ENCODE measurements at places on chromosomes 1 and 21.
A peak's percentile ranks its signal among the peaks of the same experiment; 100 is the strongest.

DNA sequence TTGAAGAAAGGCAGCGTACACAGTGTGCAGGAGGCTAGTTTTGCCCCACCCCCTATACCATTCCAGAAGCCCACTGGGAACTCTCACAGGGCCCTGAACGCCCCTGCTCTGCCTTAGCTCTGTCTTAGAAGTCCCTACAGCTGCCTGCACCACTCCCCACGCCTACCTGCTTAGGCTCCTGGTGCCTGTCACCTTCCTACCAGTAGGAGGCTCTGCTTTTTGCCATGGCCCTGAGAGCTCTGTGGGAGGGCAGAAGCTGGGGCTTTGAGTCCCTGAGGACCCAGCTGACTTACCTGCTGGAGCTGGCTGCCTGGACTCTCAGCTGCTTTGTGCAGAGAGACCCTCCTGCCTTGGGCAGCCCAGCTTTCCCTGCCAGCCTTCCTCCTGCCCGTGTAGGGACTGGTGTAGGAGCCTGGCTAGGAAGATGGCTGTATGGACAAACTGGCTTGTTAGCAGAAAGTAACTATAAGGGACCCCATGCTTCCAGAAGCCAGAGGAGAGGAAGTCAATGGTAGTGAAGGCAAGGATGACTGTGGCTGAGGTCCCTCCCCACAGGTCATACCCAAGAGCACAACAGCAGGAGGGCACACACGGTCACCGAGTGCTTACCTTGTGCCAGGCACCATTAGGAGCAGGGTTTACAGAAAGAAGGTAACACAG lies 9.8 kb upstream of the CELSR2 start:
- DNase-seq: no peak

GRCh38 chr1:154316704-154317103 lies 4.2 kb upstream of the AQP10 start:
- DNase-seq: no peak

DNA sequence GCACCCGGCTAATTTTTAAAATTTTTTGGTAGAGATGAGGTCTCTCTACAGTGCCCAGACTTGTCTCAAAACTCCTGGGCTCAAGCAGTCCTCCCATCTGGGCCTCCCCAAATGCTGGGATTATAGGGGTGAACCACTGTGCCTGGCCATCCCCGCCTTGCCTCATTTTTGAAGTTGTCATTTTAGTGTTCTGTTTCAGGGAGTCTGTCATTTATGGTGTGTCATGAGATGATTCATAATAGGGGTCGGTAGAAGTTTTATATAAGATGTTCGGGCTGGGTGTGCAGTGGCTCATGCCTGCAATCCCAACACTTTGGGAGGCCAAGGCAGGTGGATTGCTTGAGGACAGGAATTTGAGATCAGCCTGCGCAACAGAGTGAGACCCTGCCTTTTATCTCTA lies 8.5 kb downstream of the PRCC start:
- no peak for DNase-seq

- no peak for DNase-seq
Measured at GRCh38 chr1:186648613-186649012, 31.6 kb downstream of the PTGS2 start.

DNA sequence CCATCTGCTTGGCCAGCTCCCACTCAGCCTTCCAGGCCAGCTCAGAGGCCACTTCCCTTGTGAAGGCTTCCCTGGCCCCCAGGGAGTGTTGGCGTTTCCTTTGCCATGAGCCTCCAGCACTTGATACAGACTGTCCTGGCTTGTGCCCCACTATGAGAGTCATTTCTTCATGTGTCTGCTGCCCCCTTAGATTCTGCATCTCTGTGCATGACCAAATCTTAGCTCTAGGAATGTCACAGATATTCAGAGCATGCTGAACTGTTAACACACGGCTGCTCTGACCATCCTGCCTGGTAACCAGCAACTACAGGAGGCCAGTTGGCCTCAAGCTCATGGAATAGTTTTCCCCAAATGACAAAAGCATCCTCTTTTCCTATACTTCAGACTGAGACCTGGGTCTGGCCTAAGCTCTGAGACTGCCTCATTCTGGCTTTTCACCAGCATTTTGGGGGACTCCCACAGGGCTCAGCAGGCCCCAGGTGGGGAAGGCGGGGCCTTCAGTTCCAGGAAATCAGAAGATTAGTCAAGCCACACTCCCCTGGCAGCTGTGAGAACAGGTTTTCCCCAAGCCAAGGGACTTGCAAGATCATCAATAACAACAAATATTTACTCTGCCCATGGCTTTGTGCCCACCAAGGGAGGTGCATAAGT lies 182.6 kb upstream of the EDN2 start:
- DNase-seq: no peak

- DNase-seq: no peak
Measured at GRCh38 chr21:27171707-27172106, 204.8 kb upstream of the ADAMTS5 start.

DNA sequence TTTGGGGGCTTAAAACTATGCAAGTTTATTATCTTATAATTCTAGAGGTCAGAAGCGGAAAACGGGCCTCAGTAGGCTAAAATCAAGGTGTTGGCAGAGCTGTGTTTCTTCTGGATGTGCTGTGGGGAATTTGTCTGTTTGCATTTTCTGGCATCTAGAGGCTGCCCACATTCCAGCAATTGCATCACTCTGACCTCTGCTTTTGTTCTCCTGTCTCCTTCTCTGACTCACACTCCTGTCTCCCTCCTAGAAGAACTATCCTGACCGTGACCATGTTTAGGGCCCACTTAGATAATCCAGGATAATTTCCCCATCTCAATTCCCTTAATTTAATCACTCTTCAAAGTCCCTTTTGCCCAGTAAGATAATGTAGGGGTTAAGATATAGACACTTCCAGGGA lies 127.4 kb upstream of the DEPDC1 start:
- DNase-seq: no peak

GRCh38 chr1:29415156-29415830 lies 179.0 kb downstream of the PTPRU start:
- no peak for DNase-seq

DNA sequence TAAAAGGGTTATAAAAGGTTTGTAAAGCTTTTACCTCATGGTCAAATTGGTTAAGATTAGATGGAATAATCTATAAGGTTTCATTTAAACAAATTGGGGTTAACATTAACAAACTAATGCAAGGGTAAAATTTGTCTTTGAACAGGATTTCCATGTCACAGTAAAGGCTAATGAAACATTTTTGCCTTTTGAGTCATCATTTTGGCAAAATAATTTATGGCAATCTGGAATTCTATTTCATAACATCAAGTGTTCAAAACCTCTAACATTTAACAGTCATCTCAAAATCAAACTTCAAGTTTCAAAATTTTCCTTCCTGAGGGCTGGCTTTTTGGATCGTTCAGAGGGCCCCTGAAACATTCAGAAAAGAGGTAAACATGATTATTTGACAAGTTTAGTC lies 6.6 kb upstream of the CD46 start:
- no peak for DNase-seq

DNA sequence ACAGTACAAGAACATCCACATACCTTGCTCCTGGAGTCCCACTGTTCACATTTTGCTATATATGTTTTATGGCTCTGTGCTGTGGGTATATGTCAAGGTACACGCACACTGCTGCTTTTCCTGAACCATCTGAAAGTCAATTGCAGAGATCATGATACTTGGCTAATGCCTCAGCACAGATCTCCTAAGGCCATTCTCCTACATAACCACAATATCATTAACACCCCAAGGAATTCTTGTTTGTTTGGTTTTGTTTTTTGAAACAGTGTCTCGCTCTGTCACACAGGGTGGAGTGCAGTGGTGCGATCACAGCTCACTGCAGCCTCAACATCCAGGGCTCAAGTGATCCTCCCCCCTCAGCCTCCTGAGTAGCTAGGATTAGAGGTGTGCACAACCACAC lies 16.0 kb downstream of the CTNNBIP1 start:
- DNase-seq: no peak

DNA sequence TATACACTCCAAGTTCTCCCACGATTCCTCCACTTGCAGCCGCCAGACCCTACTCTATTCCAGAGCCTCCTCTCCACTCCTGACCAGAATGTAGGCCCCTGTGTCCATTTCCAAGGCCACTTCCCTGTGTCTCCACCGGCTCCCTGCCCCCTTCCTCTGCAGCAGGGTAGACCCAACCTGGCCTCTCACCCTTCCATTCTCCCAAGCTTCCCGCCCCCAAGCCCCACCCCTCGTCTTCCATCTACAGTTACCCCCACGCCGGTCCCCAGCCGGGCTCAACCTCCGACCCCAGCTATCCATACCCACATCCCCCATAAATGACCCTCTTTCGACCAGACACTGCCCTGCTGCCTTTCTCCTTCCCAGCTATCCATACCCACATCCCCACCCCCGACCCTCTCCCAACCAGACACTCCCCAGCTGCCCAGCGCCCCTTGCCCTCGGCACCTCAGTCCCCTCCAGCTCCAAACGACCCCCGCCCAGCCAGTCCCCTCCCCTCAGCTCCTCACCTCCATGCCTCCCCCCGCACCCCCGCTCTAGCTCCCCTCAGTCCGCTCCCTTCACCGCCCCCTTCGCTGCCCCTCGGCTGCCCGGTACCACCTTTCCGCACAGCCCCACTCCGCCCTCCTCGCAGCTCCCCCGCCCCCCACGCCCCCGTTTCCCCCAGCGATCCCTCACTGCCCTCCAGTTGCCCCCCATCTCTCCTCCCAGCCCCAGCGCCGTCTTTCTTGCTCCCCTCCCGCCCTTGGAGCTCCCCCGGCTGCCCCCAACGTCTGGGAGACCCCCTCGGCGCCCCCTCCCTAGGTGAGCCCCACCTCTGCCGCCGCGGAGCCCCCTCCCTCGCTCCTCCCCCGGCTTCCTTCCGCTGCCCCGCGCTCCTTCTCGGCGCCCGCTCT lies 670 bp downstream of the RAB3B start:
- no peak for DNase-seq

DNA sequence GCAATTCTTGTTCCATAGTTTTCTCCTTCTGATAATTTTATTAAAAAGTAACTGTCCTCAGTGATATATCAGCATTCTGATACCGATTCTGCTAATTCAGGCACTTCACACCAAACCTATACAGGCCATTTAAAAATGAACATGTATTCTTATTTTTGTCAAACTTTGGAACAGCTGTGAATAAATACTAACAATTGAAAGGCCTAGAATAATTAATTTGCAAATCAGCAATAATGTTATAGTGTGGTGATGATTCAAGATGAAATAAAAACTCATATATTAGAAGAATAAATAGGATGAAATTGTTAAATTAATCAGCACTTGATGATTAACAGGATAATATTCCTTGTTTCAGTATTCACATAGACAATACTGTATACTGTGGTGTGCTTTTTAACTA lies 9.9 kb downstream of the CDKN2C start:
- no peak for DNase-seq

DNA sequence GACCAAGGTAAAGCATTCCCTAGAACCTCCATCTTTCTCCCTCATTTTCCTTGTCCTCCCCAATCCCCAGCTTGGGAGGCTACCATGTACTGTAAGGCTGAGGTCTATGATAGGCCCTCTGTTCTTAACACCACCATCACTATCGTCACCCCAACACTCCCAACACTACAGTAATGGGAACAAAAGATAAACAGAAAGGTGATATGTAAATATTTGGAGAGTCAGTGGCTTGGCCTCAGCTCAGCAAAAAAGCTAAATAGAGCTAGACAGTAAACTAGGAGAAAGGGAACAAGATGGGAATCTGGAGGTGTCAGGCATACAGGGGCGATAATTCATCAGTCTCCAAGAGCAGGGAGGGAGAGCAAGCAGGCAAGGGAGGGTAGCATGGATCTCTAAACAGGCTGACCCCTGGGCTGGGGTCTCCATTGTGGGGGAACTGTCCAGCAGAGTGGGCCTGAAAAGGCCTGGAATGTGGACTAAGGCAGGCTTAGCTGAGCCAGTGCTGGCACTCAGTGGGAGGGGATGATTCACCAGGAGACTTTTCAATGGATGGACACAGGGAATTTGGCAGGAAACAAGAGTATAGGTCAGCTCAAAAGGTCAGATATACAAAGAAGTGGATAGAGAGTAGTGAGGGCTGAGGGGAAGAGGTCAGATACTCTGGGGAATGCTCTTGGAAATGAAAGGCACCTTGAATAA lies 6.7 kb downstream of the WNT2B start:
- DNase-seq: no peak

GRCh38 chr1:44268054-44268453 lies 54.8 kb downstream of the DMAP1 start:
- no peak for DNase-seq

- DNase-seq: peak; percentile 53
Measured at GRCh38 chr1:54407404-54408146, 1.4 kb upstream of the SSBP3 start.

DNA sequence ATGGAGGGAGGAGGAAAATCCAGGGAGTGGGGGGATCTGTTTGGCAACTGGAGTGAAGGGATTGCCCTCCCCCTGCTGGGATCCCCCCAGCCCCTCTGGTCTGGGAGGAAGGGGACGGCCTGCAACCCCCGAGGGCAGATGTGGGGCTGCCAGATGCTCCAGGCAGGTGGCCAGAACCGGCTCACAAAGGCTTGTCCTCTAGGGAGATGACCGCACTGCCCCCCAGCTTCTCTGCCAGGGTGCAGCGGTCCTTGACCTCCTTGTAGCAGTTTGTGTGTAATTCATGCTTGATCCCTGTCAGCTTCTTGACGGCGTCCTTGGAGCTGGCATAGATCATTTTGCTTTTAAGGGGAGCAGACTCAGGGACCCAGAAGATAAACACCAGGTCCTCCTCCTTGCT lies 69.2 kb downstream of the ROR1 start:
- DNase-seq: no peak

GRCh38 chr1:20081353-20081810 lies 11.4 kb downstream of the PLA2G5 start:
- DNase-seq: no peak

DNA sequence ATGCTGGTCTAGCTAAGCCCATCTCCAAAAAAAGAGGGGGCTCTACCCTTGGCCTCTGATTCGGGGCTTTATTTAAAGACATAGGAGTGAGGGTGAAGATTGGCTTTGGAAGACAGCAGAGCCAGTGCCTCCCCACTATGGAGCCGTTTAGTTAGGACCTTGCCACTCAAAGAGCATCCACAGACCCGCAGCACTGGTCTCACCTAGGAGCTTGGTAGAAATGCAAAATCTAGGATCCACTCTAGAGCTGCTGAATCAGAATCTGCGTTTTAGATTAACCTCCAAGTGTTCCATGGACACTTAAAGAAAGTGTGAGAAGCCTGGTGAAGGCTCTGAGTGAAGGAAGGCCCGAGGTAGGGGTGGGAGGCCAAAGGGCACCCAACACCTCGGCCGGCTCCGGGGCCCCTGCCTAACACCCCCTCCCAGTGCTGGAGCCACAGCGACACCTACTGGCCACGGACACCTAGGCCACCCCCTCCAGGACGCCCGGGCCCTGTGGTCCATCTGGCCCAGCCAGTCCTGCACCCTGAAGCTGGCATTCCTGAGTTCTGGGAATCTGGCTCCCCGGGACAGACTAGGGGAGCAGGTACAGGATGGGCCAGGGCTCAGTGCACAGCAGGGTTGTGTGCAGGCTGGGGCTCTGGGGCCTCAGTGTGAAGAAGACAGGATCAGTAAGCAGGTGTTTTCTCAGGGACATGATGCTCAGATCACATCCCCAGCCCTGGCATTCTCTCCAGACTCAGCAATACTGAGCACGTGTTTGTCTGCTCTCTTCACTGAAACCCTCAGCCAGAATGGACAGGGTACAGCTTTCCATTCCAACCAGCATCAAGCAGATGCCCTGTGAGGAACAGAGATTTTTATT lies 79.2 kb downstream of the TMEM53 start:
- peak; percentile 54 for DNase-seq

GRCh38 chr1:219391297-219391696 lies 217.6 kb downstream of the LYPLAL1 start:
- no peak for DNase-seq

Data from nucleus accumbens (tissue), 56 donors.